A549 treated with AZD2906 at 1 μM for 4 hours (cell line): ENCODE measurements at places on chromosomes 7 and 10. TPM values are rescaled to one million over a fixed set of nuclear protein-coding genes. Genes with fewer than 3 reads are reported as not detected.

GIMAP5 gene
- total RNA-seq: 0.05 to 0.11 TPM (median 0.08 TPM) in 3 of 5 replicates, not detected in the others

FGL2 gene
- total RNA-seq: not detected in 5 replicates

PIK3CG gene
- not detected in 5 replicates for total RNA-seq

ASB10 gene
- total RNA-seq: not detected in 5 replicates

PNLIPRP3 gene
- total RNA-seq: 0.03 to 0.07 TPM (median 0.04 TPM) in 5 replicates

TRUB1 gene
- total RNA-seq: 12.6 to 14.7 TPM (median 14.3 TPM) in 5 replicates

CRHR2 gene
- total RNA-seq: 0.02 to 0.08 TPM in 2 of 5 replicates, not detected in the others

SHH gene
- 0.39 to 0.75 TPM (median 0.46 TPM) in 5 replicates for total RNA-seq

FKBP6 gene
- not detected in 5 replicates for total RNA-seq

PNLIPRP1 gene
- not detected in 5 replicates for total RNA-seq

ABCB8 gene
- total RNA-seq: 36.9 to 51.7 TPM (median 49.2 TPM) in 5 replicates

TMEM139 gene
- 0.66 to 1.2 TPM (median 1.2 TPM) in 5 replicates for total RNA-seq

FOXP2 gene
- total RNA-seq: not detected in 5 replicates

CCDC3 gene
- total RNA-seq: 1.0 to 1.4 TPM (median 1.2 TPM) in 5 replicates

AVL9 gene
- total RNA-seq: 21.6 to 26.9 TPM (median 24.7 TPM) in 5 replicates

LDB3 gene
- total RNA-seq: 0.08 to 0.24 TPM (median 0.16 TPM) in 5 replicates

MLXIPL gene
- 0.60 to 1.3 TPM (median 1.1 TPM) in 5 replicates for total RNA-seq

COL28A1 gene
- 0.42 to 1.1 TPM (median 0.57 TPM) in 5 replicates for total RNA-seq

SCART1 gene
- 0.10 to 0.32 TPM (median 0.20 TPM) in 5 replicates for total RNA-seq

SAP25 gene
- total RNA-seq: 0.15 to 0.47 TPM (median 0.25 TPM) in 5 replicates

ANKIB1 gene
- 15.7 to 20.8 TPM (median 18.3 TPM) in 5 replicates for total RNA-seq

C10orf105 gene
- not detected in 5 replicates for total RNA-seq

GGCT gene
- 64.8 to 78.8 TPM (median 70.1 TPM) in 5 replicates for total RNA-seq

OR13A1 gene
- total RNA-seq: 0.06 TPM in 1 of 5 replicates, not detected in the others

PCLO gene
- total RNA-seq: 0.77 to 1.5 TPM (median 0.85 TPM) in 5 replicates

TFEC gene
- 0.01 to 0.07 TPM (median 0.07 TPM) in 3 of 5 replicates, not detected in the others for total RNA-seq

DYDC2 gene
- total RNA-seq: 0.09 to 0.19 TPM in 2 of 5 replicates, not detected in the others

SLC29A4 gene
- total RNA-seq: 10.7 to 16.2 TPM (median 13.2 TPM) in 5 replicates

STOX1 gene
- total RNA-seq: 0.56 to 0.83 TPM (median 0.61 TPM) in 5 replicates

FFAR4 gene
- 0.04 to 0.14 TPM (median 0.09 TPM) in 5 replicates for total RNA-seq

ST8SIA6 gene
- total RNA-seq: 0.03 to 0.14 TPM (median 0.06 TPM) in 4 of 5 replicates, not detected in the other

TMEM130 gene
- total RNA-seq: 0.30 to 0.59 TPM (median 0.38 TPM) in 5 replicates

DGKB gene
- total RNA-seq: not detected in 5 replicates

COL1A2 gene
- 0.08 to 0.10 TPM in 2 of 5 replicates, not detected in the others for total RNA-seq

VIPR2 gene
- 0.02 to 0.06 TPM (median 0.02 TPM) in 5 replicates for total RNA-seq

CYP17A1 gene
- total RNA-seq: not detected in 5 replicates

NUDT13 gene
- 2.6 to 3.0 TPM (median 2.9 TPM) in 5 replicates for total RNA-seq

ERCC6 gene
- total RNA-seq: 4.5 to 7.1 TPM (median 6.4 TPM) in 5 replicates
